ENCODE measurements at places on chromosomes 3 and 15. TPM values are rescaled to one million over a fixed set of nuclear protein-coding genes. Genes with fewer than 3 reads are reported as not detected.
A peak's percentile ranks its signal among the peaks of the same experiment; 100 is the strongest.

DNA sequence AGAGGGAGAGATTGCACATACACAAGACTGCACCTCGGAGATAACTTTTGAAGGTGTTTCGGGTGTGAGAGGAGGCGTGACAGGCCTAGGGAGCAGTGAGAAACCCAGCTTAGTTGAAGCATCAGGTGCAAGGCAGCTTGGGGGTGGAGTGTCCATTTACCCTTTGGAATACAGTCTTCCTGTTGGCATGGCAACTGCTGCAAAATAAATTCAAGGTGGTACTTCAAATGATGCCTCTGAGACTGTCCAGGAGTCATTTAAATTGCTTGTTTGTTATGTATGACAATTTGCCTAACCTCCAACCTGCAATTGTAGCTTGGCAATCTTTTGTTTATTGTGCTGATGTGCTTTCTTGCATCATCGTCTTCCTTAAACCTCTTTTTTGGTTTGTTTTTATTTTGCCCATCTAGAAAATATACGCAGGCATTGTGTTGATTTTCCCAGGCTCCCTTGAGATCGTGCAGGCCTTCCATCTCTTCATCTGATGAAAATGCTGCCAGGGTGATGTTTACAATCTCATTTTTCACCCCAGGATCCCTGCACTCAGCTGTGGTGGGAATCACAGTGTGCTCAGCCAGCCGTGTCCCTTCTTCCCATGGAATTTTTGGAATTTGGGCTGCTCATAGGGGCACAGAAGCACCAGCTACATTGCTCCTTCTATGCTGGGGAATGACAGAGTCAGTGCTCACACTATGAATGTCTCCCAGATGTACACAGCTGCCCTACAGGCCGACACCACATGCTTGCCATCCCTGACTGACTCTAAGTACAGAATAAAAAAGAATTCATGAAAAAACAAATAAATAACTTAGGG lies 583.1 kb upstream of the CFAP20DC start:
- peaks cover 20% of the 10 kb centered on the region for H3K4me1 ChIP-seq
- no peak for DNase-seq
- H3K27me3 ChIP-seq, result no peaks in the 10 kb centered on the region

DNA sequence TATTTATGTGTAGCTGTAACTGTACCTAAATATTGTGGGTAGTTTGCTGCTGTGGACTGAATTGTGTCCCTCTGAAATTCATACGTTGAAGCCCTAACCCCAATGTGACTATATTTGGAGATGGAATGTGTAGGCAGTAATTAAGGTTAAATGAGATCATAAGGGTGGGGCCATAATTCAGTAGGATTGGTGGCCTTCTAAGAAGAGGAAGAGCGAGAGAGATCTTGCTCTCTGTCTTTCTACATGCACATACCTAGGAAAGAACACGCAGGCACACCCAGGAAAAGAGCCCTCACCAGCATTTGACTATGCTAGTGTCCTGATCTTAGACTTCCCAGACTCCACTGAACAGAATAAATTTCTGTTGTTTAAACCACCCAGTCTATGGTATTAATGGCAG lies 67.6 kb upstream of the CFAP20DC start:
- no peak for DNase-seq
- H3K27ac ChIP-seq, result no peak overlapping the region
- H3K4me3 ChIP-seq, result no peak overlapping the region

Gene RTP4
- total RNA-seq, result not detected

- H3K27me3 ChIP-seq, result no peaks in the 10 kb centered on the region
- no peak for DNase-seq
- H3K27ac ChIP-seq, result no peak overlapping the region
- H3K4me1 ChIP-seq, result peaks cover 13% of the 10 kb centered on the region
- peaks cover 11% of the 10 kb centered on the region for H3K36me3 ChIP-seq
Observed at GRCh38 chr3:171782617-171783016, 27.7 kb downstream of the PLD1 start.

GRCh38 chr3:20353286-20353685 lies 167.3 kb upstream of the SGO1 start:
- H3K4me1 ChIP-seq, result no peaks in the 10 kb centered on the region
- no peak overlapping the region for H3K4me3 ChIP-seq
- no peaks in the 10 kb centered on the region for H3K36me3 ChIP-seq
- no peak for DNase-seq

Gene DNAH12
- total RNA-seq, result 1.1 TPM

- no peak overlapping the region for H3K4me3 ChIP-seq
- H3K4me1 ChIP-seq, result no peaks in the 10 kb centered on the region
Observed at GRCh38 chr15:93583552-93583951, 494.5 kb upstream of the RGMA start.

Gene DPPA2
- total RNA-seq, result 0.69 TPM

Gene ITPKA
- total RNA-seq, result 0.89 TPM

Gene CLDN16
- 0.31 TPM for total RNA-seq

Gene SCAANT1
- not detected for total RNA-seq

GRCh38 chr15:100596792-100597191 lies 5.2 kb downstream of the LINS1 start:
- H3K4me3 ChIP-seq, result no peak overlapping the region
- H3K27ac ChIP-seq, result no peak overlapping the region
- no peaks in the 10 kb centered on the region for H3K4me1 ChIP-seq
- DNase-seq, result no peak

DNA sequence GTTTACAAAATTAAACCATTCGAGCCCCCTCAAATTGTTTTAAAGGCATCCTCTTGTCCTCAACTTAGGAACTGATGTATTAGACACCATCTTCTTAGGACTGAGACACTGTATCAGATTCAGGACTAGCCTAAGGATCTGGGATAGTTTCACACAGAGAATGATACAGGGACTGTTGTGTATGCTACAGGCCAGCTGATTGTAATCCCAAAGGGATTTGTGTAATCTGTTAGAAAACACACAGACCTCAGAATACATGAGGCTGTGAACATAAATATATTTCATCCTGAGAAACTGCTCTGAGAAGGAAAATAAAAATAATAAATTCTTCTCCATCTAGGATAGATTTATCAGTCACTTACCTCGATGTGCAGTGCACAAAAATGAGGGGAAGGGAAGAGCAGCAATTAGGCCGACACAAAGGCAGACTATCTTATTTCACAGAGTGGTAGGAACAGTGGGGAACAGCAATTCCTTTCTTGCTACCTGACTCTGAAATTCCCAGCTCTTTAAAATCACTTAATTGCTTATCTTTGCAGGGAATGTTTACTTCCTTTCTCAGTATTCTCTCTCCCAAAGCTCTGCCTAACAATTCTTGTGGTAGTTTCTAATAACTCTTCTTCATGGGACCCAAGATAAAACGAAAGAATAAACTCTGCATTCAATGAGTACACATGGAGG lies 322.5 kb downstream of the MAGI1 start:
- H3K4me1 ChIP-seq, result peaks cover 23% of the 10 kb centered on the region
- DNase-seq, result no peak
- peaks cover 3% of the 10 kb centered on the region for H3K36me3 ChIP-seq
- H3K27me3 ChIP-seq, result no peaks in the 10 kb centered on the region
- no peak overlapping the region for H3K27ac ChIP-seq

GRCh38 chr3:55269096-55269495 lies 218.0 kb downstream of the WNT5A start:
- H3K4me3 ChIP-seq, result no peak overlapping the region
- no peaks in the 10 kb centered on the region for H3K36me3 ChIP-seq
- no peak for DNase-seq

- no peak for DNase-seq
- H3K27me3 ChIP-seq, result no peaks in the 10 kb centered on the region
- H3K4me1 ChIP-seq, result no peaks in the 10 kb centered on the region
- no peak overlapping the region for H3K4me3 ChIP-seq
Observed at GRCh38 chr3:187114511-187114910, 24.8 kb downstream of the RPL39L start.

Gene CDC25A
- 24.5 TPM for total RNA-seq

DNA sequence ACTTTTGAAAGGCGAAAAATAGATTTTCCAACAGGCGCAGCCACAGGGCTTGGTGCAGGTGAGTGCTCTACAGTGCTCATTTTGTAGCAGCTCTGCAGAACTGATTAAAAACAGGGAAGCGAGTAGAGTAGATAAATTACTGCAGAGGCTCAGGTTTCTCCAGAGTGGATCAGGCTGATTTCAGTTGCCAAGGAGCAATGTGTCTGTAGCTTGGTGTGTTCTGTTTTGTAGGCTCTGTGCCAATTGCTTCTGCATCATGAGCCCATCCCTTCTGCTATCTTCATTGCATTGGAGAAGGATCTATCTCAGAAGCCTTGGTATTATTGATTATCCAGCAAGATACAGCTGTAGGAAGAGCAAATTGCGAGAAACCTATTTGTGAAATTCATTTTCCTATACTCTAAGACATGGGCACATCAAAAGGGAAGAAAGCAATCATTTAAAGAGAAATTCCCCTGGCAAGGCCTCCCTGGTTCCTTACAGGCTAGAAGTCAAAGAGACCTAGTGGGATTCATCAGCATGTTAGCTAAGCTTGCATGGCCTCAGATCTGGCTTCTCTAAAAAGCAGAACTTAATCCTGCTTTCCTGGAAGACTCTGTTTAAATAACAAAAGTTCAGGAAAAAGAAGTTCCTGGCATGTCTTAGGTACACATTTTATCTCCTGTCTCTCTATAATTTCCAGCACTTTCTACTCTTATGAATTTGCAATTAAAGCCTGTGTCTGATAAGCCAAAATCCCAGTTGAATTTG lies 432.4 kb upstream of the ATP10A start:
- no peaks in the 10 kb centered on the region for H3K27me3 ChIP-seq
- H3K4me3 ChIP-seq, result no peak overlapping the region
- DNase-seq, result no peak

Gene TF
- total RNA-seq, result 3.8 TPM

DNA sequence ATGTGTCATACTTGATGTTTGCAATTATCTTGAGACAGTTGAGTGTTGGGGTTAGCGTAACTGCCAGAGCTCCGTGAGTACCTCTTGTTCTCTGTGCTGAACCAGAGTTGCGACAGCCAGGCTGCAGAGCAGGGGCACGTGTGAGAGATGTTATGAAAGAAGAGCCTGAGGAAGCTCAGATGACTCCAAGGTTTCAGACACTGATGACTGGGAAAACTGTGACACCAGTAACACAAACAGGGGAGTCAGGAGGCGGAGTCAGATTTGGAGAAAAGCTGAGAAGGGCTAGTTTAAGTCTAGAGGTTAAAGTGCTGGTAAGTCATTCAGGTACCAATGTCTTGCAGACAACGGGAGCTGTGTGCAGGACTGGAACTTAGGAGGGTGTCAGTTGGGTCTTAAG lies 45.0 kb downstream of the BLM start:
- H3K27ac ChIP-seq, result no peak overlapping the region
- no peak overlapping the region for H3K4me3 ChIP-seq
- no peaks in the 10 kb centered on the region for H3K4me1 ChIP-seq

GRCh38 chr3:13621381-13622221 lies 72.7 kb downstream of the FBLN2 start:
- H3K27ac ChIP-seq, result no peak overlapping the region
- H3K4me1 ChIP-seq, result peaks cover 9% of the 10 kb centered on the region
- no peak for DNase-seq
- no peak overlapping the region for H3K4me3 ChIP-seq
- H3K27me3 ChIP-seq, result peaks cover 5% of the 10 kb centered on the region

GRCh38 chr15:85120351-85121113 lies 138.9 kb downstream of the PDE8A start:
- peaks cover 1% of the 10 kb centered on the region for H3K4me1 ChIP-seq
- H3K4me3 ChIP-seq, result no peak overlapping the region
- H3K27me3 ChIP-seq, result no peaks in the 10 kb centered on the region
- H3K27ac ChIP-seq, result no peak overlapping the region
- peaks cover 8% of the 10 kb centered on the region for H3K36me3 ChIP-seq

Gene JMJD7
- total RNA-seq, result 26.2 TPM

GRCh38 chr15:86164232-86164898 lies 84.7 kb downstream of the AGBL1 start:
- H3K27me3 ChIP-seq, result no peaks in the 10 kb centered on the region
- H3K4me1 ChIP-seq, result peaks cover 5% of the 10 kb centered on the region
- H3K4me3 ChIP-seq, result no peak overlapping the region
- DNase-seq, result no peak
- H3K36me3 ChIP-seq, result no peaks in the 10 kb centered on the region

Gene INSYN1
- 4.5 TPM for total RNA-seq

DNA sequence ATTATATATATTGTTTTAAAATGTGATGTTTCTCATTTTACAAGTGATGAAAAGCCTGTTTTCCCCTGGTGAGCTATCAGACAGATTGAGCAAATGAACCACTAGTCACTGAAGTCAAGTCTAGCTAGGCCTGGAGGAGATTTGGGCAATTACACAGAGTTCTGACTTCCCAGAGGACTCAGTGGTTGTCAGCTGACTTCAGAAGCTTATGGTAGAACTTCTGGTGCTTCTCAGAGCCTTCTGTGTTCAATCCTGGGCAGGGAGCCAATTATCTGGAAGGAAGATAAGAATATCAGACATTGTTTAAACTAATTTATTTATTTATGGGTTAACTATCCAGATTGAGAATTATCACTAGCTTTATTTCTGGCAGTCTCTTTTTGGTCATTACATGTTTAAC lies 37.7 kb upstream of the NAALADL2 start:
- no peak overlapping the region for H3K27ac ChIP-seq
- H3K4me3 ChIP-seq, result no peak overlapping the region
- peaks cover 8% of the 10 kb centered on the region for H3K4me1 ChIP-seq
- H3K36me3 ChIP-seq, result no peaks in the 10 kb centered on the region
- no peak for DNase-seq

Gene TMEM39A
- 48.3 TPM for total RNA-seq

GRCh38 chr3:52319921-52320595 lies 3.9 kb downstream of the DNAH1 start:
- H3K27ac ChIP-seq, result no peak overlapping the region
- H3K27me3 ChIP-seq, result peaks cover 20% of the 10 kb centered on the region
- H3K36me3 ChIP-seq, result no peaks in the 10 kb centered on the region
- peaks cover 9% of the 10 kb centered on the region for H3K4me1 ChIP-seq

- H3K4me3 ChIP-seq, result no peak overlapping the region
- no peak for DNase-seq
- H3K27me3 ChIP-seq, result no peaks in the 10 kb centered on the region
- no peak overlapping the region for H3K27ac ChIP-seq
Observed at GRCh38 chr3:145604851-145605250, 556.1 kb downstream of the PLOD2 start.

- no peak for DNase-seq
- peaks cover 10% of the 10 kb centered on the region for H3K4me1 ChIP-seq
- H3K4me3 ChIP-seq, result no peak overlapping the region
Observed at GRCh38 chr3:8979262-8979661, 16.0 kb upstream of the RAD18 start.

Gene CACNA2D2
- 6.9 TPM for total RNA-seq

- H3K4me3 ChIP-seq, result no peak overlapping the region
- H3K4me1 ChIP-seq, result peaks cover 19% of the 10 kb centered on the region
- H3K27ac ChIP-seq, result peak overlapping the region; percentile 69
- no peak for DNase-seq
Observed at GRCh38 chr15:57025264-57025926, 107.0 kb downstream of the TCF12 start.

GRCh38 chr15:58235961-58236360 lies 97.8 kb downstream of the AQP9 start:
- H3K27me3 ChIP-seq, result peaks cover 6% of the 10 kb centered on the region
- no peak overlapping the region for H3K4me3 ChIP-seq
- no peak overlapping the region for H3K27ac ChIP-seq
- no peak for DNase-seq

GRCh38 chr15:98943601-98944151 lies 63.9 kb downstream of the PGPEP1L start:
- no peak for DNase-seq
- H3K4me1 ChIP-seq, result peaks cover 6% of the 10 kb centered on the region
- no peak overlapping the region for H3K4me3 ChIP-seq
- H3K27ac ChIP-seq, result peak overlapping the region; percentile 80

GRCh38 chr3:172552607-172553006 lies 29.4 kb upstream of the TNFSF10 start:
- DNase-seq, result no peak
- H3K36me3 ChIP-seq, result no peaks in the 10 kb centered on the region
- H3K4me3 ChIP-seq, result no peak overlapping the region
- H3K27ac ChIP-seq, result no peak overlapping the region
- peaks cover 9% of the 10 kb centered on the region for H3K4me1 ChIP-seq

- peaks cover 9% of the 10 kb centered on the region for H3K4me1 ChIP-seq
- peaks cover 8% of the 10 kb centered on the region for H3K27me3 ChIP-seq
- DNase-seq, result no peak
- H3K4me3 ChIP-seq, result no peak overlapping the region
Observed at GRCh38 chr15:59741274-59741906, 52.3 kb upstream of the BNIP2 start.

Measured in progenitor cell of endocrine pancreas (in vitro differentiated cells).